Dorsolateral prefrontal cortex (tissue), 122 donors: ENCODE measurements at places on chromosomes 6 and 20. TPM values are rescaled to one million over a fixed set of nuclear protein-coding genes. Genes with fewer than 3 reads are reported as not detected.
A peak's percentile ranks its signal among the peaks of the same experiment; 100 is the strongest.

DNA sequence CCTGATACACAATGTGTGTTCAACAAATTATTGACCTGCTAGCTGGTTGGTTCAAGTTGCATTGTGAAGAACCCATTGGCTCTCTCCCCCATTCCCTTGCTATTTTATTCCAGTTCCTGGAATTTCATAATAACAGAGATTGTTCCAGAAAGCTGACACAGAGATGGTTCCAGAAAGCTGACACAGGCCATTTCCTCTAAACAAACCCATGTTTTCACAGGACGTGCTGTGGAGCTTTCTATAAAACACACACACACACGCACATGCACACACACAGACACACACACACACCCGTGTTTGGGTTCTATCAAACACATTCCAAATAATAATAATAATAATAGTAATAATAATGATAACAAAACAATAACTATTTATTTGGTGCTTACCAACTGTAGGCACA lies 259.1 kb downstream of the CLIC5 start:
- no peak for DNase-seq

DNA sequence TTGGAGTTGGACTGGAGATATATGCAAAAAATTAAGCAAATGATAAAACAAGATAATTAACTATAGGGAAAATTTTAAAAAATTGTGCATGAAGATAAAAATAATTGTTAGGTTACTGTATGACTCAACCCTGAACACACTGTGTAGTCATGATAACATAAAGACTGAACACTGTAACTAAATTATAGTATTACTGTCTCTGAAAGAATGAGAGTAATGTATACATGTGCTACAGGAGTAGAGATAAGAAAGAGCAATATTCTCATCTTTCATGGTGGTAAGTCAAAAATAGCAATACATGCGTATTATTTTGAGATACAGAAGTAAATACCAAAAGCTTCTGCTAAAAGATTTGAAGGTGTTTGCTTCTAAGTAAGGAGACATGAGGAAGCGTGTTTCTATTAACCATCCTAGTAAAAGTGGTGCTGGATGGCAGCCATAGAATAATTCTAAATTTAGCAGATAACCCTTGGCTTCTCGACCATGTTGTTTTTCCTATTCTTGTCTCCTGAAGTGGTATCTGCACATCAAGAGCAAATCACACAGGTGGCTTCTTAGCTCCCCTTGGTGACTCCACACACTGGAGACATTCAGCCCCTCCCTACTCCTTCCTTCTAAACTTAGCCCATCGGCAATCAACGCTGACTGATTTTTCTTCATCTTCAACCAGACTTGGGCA lies 390.6 kb upstream of the PLCB4 start:
- DNase-seq: no peak

- DNase-seq: no peak
Observed at GRCh38 chr6:7587631-7588100, 2.3 kb upstream of the SNRNP48 start.

DNA sequence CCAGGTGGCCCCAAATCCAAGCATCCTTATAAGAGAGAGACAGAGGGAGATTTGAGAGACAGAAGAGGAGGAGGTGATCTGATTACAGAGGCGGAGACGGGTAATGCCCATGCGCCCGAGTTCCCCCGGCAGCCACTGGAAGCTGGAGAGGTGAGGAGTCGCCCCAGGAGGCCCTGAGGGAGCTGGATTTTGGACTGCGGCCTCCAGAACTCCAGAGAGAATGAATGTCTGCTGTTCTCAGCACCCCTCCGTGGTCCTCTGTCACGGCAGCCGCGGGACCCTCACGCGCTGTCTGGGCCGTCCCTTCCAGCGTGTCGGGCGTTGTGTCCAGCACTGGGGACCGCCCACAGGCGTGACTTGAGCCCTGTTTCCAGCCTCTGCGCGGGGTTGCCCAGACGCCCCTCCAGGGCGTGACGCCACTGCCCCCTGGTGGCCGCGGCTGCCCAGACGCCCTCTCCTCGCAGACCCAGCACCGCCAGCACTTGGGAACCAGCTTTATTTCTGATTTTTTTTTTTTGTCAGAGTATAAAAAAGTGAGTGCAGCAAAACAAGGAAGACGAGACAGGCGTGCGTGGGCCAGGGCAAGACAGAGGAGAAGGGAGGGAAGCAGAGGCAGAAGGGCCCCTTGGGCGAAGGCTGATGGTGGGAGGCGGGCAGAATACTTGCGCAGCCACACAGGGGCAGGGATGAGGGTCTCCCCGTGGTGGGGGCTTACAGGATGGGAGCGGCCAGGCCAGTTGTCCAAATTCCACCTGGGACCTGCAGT lies 4.1 kb upstream of the ZNF512B start:
- peak; percentile 89 for DNase-seq

GRCh38 chr6:156434795-156435190 lies 342.4 kb upstream of the ARID1B start:
- DNase-seq: no peak

GRCh38 chr6:169778646-169779045 lies 27.2 kb downstream of the ERMARD start:
- DNase-seq: no peak

GRCh38 chr20:43334080-43334479 lies 123.6 kb upstream of the SRSF6 start:
- no peak for DNase-seq

GRCh38 chr20:62961310-62961783 lies 8.8 kb downstream of the SLC17A9 start:
- DNase-seq: no peak

- DNase-seq: no peak
Observed at GRCh38 chr6:167097770-167098169, 25.1 kb upstream of the CCR6 start.

GRCh38 chr20:45405571-45406259 lies 2.4 kb upstream of the DBNDD2 start:
- DNase-seq: no peak

DNA sequence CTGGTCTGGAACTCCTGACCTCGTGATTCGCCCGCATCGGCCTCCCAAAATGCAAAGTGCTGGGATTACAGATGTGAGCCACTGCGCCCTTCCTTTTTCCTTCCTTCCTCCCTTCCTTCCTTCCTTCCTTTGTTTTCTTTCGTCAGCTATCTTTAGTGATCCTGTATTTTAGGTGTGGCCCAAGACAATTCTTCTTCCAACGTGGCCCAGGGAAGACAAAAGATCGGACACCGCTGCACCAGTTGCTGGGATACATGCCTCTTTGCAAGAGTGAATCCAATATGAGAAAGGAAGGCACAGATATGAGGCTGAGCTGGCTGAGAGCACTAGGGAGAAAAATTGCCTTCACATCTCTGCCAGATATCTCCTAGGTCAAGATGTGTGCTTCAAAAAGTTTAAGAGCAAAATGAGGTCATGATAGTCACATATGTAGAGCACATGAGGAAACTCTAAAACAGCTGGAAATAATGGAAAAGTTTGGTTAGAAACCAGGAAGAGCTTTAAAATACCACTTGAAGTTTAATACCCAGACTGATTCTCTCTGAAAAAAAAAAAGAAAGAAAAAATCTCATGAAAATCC lies 41.8 kb downstream of the OR2B2 start:
- DNase-seq: no peak

GRCh38 chr20:25549172-25549773 lies 36.1 kb downstream of the NINL start:
- DNase-seq: no peak

DNA sequence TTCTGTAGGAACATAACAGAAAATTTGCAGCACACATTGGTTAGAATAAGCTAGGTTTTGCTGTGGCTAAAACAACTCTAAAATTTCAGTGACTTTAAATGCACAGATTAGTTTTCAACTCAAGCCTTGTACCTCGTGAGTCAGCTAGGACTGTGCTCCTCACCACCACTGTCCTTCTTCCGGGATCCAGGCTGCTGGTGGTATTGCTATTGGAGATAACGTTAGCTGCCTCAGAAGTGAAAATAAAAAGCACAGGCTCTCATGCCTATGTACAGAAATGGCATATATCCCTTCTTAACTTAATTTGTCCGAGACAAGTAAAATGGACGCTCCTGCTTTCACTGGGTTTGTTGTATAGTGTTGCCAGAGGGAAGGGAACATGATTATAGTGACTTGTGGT lies 931.1 kb upstream of the EYS start:
- DNase-seq: no peak

DNA sequence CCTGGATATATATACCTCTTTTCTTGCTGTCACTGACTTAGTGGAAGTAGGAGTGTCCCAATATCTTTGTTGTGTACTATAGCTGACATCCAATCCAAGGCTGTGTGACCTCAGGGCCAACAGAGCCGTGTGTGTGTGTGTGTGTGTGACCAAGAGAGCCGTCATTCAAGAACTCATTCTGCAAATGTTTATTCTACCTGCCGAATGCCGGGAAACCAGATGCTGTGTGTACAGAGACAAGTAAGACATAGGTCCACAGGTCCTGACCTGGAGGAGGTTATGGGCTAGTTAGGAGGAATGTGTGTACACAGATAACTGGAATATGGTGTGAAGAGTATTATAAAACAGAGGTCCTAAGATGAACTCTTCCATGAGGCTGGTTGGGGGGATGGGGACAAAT lies 190.0 kb downstream of the DHX35 start:
- no peak for DNase-seq

DNA sequence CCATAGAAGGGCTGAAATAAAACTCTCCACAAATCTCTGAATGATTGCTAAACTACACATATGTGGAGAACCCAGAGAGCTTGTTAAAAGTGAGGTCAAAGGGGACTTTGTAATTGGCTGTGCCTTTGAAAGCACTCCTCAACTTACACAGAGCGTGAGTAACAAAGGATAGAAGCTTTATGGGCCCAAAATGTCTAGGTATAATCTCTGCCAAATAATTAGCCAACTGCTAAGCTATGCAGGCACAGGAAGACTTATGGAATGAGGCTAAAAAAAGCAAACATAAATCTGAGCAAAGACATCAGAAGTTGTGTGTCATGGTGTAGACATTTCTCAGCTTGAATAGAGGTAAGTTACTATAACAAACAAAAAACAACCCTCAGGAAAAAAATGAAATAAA lies 23.3 kb upstream of the UST start:
- DNase-seq: no peak

GRCh38 chr6:44415873-44416502 lies 28.5 kb downstream of the CDC5L start:
- no peak for DNase-seq

GRCh38 chr20:38590676-38591473 lies 9.9 kb downstream of the ADIG start:
- no peak for DNase-seq

GRCh38 chr6:136945711-136946121 lies 23.6 kb downstream of the SLC35D3 start:
- no peak for DNase-seq

GRCh38 chr20:40869218-40870147 lies 159.1 kb upstream of the TOP1 start:
- DNase-seq: no peak

DNA sequence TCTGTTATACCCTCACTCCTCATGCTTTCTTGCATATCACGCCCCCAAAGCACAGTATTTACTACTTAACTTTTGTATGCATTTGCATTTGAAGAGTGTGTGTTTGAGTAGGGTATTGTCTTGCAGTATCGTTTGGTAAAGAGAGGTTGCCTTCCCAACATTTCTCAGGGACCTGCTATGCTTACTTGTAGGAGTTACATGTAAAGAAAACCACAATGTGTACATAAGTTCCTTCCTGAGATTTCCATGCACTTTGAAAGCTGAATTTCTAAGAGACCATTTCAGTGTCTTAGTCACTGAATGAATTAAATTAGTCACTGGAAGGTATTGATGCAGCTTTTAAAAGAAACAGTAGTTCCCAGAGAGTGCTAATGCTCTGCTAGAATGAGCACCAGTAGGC lies 159.3 kb upstream of the LAMA2 start:
- no peak for DNase-seq

GRCh38 chr6:157323255-157323965 lies at the start of gene TMEM242:
Gene TMEM242 (minus strand): TSS chr6:157323519. CDS start chr6:157323499, 20 bp downstream.
- DNase-seq: peak; percentile 93

DNA sequence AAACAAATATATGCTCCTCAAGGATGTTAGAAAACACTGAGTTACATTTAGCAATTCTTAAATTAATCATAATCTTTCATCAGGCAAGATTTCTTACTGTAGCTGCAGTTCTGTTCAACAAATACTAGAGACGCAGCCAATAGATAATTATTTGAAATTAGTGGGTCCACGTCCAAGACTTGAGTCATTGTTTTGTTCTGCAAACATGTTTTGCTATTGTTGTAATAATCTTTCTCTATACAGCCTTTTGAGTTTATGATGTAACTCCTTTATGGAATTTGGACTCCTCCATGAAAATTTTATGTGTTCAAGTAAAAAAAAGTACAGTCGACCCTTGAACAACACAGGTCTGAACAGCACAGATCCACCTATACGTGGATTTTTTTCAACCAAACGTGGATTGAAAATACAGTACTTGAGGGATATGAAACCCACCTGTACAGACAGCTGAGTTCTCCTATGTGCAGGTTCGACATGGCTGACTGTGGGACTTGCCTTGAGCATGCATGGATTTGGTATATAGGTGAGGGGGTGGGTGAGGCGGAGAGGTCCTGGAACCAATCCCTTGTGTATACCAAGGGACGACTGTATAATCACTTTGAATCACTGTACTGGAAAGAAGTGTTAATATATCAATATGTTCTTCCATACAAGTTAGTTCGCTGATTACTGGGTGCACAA lies 41.3 kb upstream of the SLC22A16 start:
- DNase-seq: no peak

GRM1 gene
- total RNA-seq: 24.2 TPM

POU3F2 gene
- 12.8 TPM for total RNA-seq

KCNQ2 gene
- 212 TPM for total RNA-seq

MATN4 gene
- total RNA-seq: not detected
